ENCODE measurements at places on chromosomes 7 and 10.

DNA sequence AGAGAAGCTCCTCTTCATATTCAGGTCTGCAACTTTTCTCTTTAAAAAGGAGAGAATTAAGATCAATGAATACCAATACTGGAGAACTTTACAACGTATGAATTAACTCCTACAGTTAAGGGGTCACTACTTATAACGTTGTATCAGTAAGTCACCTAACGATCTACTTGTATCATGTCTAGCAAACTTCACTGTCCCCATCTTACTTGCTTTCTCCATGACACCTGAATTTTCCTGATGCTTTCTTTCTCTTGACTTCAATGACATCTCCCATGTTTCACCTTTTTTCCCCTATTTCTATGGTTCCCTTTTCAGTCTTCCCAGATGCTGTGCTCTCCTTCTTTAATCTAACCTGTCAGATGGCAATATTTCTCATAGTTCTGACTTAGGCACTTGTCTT, 19.6 kb downstream of the NAMPT start:
- no peak for DNase-seq

DNA sequence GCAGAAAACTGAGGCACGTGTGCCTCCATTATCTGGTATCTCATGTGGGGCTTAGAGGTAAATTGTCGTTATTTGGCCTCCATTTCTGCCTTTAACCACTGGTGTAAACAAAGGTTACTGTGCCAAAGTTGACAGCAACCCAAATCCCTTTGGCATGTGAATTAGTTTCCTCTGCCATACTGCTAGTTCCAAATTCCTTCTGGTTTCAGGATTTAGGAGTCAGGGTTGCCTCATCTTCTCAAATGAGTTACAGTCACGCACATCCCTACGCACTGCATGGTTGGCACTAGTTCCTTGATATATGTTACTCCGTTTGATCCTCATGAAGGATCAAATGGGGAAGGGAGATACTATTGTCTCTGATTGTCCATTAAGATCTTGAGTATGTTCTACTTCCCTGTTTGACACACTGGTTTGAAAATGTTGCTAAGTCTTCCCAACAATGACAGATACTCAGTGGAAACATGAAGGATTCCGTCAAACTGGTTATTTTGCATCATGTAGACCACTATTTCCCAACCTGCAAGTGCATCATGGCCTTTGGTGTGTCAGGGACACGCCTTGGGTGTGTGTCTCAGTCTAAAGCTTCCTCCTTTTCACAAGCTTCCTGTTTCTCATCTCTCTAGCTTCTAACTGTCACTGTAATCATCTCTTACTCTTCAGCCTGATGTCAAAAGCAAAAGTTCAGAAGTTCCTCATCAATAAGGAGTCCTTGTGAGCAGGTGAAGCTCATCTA, at the start of gene LIPN:
LIPN (plus strand) TSS at position 655 of the 736 bp plus-strand sequence. CDS start 1,386 bp downstream, outside the sequence.
- no peak for DNase-seq

DNA sequence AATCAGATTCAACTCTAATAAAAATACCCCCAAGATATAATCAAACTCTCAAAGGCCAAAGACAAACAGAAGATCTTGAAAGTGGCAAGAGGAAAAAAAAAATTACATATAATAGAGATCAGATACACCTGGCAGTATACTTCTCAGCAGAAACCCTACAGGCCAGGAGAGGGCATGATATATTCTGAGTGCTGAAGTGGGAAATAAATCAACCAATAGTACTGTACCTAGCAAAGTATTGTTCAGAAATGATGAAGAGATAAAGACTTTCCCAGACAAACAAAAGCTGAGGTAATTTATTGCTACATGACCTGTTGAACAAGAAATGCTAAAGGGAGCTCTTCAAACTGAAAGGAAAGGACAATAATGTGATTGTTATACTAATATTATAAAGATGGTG, 291.9 kb downstream of the SH2D4B start:
- no peak for DNase-seq

DNA sequence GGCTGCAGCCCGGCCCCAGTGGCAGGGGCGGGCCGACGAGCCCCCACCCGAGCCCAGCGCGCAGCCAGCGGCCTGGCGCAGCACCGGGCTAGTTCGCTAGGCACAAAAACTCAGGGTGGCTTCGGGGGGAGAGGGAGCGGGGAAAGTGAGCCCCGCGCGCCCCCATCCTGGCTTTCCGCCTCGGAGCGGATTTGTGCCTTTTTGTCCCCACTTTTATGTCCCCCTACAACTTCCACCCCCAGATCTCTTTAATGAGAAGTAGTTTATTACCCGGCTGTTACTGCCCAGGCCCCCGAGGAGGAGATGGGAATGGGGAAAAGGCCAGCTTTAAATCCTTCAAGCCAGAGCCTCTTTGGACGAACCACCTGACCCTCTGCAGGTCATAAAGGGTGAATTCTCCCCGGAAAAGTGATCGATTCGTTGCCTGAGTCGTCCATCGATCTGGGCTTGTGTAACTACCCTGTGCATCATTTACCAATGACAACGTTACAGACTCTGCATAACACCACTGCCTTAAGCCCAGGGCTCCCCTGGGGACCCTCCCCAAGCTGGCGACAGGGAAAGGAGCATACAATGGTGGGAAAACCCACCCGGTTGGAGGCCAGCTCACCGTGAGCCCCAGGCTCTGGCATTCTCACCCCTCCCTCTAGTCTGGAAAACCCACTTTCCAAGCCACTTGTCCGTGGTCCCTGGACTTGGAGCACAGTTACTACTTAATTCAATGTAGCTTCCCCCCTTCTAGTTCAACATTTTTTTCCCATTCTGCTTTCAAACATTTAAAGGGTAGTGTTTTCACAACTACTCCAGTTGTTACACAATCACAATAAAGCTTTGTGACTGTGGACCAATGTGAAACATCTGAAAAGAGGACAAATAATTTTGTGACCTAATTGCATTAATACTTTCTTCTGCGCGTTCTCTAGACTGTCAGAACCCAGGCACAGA, 748 bp upstream of the SH3PXD2A start:
- no peak for DNase-seq

GRCh38 chr7:157625973-157626742, 289.4 kb downstream of the DNAJB6 start:
- no peak for DNase-seq

GRCh38 chr7:142345811-142346210, 88.0 kb upstream of the PRSS58 start:
- no peak for DNase-seq

- no peak for DNase-seq
These were observed 201.7 kb upstream of the PRSS58 start for GRCh38 chr7:142459551-142459963.

DNA sequence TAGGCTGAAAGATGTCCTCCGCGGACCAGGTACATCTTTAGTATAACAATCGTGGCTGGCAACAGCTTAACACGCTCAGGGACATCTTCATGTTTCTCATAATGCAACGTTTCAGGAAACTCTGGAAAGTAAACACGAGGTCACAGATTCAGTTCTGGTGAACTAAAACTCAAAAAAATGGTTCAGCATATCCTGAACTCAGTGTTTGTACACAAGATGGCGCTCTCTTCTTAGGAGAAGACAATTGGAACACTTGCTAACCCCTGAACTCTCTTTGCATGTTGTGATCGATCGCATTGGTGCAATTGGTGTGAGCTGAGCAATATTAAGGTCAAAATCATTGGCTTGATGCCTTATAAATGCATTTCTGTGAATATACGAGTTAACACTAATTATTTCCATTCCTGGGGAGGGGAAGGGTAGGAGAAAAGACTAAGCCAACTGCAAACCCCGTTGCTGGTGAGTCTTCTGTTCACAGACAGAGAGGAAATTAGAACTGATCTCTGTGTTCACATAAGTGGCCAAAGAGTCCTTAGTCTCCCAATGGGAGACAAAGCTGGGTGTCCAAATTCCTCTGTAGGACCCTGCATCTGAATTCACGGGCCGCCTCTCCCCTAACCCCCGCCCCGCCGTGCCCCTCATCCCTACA, 52.6 kb upstream of the FAM180A start:
- DNase-seq = peak; percentile 19

DNA sequence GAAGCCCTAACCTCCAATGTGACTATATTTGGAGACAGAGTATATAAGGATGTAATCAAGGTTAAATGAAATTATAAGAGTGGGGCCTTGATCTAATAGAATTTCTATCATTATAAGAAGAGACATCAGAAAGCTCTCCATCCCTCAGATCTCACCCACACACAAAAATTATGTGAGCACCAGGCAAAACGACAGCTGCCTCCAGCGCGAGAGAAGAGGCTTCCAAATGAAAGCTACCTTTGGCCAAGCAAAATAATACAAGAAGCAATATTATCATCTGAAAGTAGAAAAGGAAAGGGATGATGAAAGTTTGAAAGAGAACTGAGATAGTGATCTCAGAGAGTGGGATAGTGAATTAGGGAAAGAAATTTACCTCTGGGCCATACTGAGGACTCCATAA, 1192.5 kb downstream of the NXPH1 start:
- DNase-seq = no peak

DNA sequence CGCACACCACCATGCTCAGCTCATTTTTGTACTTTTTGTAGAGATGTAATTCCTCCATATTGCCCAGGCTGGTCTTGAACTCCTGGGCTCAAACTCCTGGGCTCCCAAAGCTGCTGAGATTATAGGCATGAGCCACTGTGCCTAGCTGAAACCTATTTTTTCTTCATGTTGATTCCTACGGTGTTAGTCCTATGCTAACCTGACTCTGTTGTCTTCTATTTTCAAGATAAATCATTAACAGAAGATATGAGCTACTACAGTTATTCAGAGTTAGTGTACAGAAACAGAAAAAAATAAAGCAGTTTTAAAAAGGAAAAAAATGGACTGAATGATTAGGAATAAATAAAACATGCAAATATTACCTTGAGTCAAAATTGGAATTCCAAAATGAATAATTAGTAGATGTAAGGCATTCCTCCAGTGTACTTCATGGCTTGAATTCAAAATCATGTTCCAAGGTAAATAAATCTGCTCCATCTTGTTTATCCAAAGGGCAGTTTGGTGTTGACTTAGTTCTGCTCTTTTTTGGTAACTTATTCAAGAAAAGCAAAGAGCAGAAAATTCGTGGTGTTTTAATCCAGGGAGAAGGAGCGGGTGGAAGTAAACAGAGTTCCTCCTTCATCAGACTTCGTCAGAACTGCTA, 185.8 kb downstream of the CACNB2 start:
- DNase-seq = no peak

DNA sequence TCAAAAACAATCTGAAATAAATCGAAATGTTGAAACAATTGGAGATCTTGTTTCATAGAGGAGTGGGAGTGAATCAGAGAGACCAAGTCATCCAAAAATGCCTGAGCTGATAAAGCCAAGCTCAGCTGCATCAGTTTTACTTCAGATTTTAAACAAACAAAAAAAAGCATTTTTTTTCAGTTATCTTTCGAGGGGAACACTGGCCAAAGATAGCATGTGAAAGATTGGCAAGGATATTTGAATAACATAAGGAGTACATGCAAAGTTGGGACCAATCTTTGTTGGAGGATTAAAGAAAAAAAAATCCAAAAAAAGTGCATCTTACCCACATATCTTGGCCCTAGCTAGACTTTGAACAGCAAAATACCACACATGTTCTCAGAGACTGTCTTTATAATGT, 47.2 kb downstream of the RHOBTB1 start:
- no peak for DNase-seq

GRCh38 chr7:21702303-21702702, 159.5 kb downstream of the DNAH11 start:
- DNase-seq = no peak

DNA sequence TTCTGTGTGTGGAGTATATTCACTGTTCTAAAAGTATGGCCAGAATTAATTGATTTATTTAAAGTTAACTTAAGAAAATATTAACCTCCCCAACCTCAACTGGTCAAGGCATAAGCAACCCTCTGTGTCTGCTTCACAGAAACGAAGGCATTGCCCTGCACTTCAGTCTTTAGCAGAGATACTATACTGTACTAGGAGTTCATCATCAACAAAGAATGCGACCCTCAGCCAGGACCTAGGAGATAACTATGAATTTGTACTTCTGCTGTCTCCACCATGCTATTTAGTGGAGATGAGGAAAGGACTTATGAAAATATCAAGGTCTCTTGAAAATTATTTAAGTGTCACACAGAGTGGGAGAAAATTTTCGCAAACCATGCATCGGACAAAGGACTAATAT, 35.7 kb upstream of the SEMA3D start:
- no peak for DNase-seq

DNA sequence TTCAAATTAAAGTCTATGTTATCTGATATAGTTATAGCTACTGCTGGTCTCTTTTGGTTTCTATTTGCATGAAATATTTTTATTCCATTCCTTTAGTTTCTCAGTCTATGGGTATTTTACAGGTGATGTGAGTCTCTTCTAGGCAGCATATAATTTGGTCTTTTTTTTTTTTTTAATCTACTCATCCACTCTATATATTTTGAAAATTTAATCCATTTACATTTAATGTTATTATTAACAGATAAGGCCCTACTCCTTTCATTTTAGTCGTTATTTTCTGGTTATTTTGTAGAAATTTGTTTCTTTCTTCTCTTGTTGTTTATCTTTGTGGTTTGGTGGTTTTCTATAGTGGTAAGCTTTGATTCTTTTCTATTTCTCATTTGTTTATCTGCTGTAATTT, 58.8 kb downstream of the MALRD1 start:
- no peak for DNase-seq

- DNase-seq = no peak
These were observed 108.7 kb downstream of the DIP2C start for GRCh38 chr10:580778-581177.

DNA sequence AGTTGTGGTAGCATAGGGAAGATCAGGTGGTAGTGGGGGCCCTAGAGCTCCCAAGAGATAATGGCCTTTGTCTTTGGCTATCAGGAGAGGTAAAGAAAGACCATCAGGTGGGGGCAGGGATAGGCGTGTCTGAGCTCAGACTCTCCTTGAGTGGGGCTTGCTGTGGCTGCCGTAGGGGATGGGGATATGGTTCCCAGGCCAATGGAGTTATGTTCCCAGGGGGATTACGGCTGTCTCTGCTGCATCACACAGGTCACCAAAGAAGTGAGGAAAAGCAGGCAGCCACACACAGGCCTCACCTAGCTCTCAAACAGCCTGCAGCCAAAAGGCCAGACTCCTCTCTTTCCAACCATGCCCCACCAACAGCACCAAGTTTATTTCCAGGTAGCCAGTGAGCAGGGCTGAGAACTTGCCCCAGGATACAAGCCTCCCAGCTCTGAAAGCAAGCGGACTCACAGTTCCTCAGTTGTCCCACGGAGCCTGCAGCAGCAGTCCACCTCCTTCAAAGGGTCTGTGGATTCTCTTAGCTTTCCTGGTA, 37.6 kb upstream of the C1QL3 start:
- DNase-seq = no peak

DNA sequence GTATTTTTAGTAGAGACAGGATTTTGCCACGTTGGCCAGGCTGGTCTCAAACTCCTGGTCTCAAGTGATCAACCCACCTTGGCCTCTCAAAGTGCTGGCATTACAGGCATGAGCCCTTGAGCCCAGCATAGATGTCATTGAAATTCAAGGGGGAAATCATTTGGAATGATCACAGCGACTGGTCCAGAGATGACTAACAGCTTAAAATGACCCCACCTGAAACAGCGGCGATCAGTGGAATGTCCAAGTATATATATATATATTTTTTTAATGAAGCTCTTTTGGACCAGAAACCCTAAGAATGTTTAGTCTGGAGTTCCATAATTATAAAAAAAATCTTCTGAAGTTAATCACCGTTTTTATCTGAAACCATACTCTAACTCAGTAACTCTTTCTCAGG, 12.5 kb upstream of the AKR1E2 start:
- no peak for DNase-seq

GRCh38 chr10:9311702-9312499, 1257.4 kb downstream of the GATA3 start:
- DNase-seq = no peak

GRCh38 chr10:133391249-133391635, 2.7 kb upstream of the MTG1 start:
- no peak for DNase-seq

GRCh38 chr10:14758994-14759664, 15.6 kb downstream of the FAM107B start:
- no peak for DNase-seq
